ENCODE measurements at places on chromosomes 16 and 17.

GRCh38 chr17:19726631-19727376, 10.4 kb upstream of the SLC47A2 start:
- no peak for DNase-seq

GRCh38 chr17:18225121-18225641, at the start of gene LLGL1:
Gene LLGL1 (plus strand): TSS chr17:18225635. CDS start chr17:18225683, 48 bp downstream.
- DNase-seq: peak; percentile 91

- DNase-seq: no peak
These were observed 62.1 kb downstream of the PLD6 start for GRCh38 chr17:17144061-17144460.

- peak; percentile 29 for DNase-seq
These were observed 1.4 kb upstream of the SLC22A31 start for GRCh38 chr16:89201439-89202377.

- no peak for DNase-seq
These were observed 826.8 kb upstream of the KIF2B start for GRCh38 chr17:52995881-52996280.

DNA sequence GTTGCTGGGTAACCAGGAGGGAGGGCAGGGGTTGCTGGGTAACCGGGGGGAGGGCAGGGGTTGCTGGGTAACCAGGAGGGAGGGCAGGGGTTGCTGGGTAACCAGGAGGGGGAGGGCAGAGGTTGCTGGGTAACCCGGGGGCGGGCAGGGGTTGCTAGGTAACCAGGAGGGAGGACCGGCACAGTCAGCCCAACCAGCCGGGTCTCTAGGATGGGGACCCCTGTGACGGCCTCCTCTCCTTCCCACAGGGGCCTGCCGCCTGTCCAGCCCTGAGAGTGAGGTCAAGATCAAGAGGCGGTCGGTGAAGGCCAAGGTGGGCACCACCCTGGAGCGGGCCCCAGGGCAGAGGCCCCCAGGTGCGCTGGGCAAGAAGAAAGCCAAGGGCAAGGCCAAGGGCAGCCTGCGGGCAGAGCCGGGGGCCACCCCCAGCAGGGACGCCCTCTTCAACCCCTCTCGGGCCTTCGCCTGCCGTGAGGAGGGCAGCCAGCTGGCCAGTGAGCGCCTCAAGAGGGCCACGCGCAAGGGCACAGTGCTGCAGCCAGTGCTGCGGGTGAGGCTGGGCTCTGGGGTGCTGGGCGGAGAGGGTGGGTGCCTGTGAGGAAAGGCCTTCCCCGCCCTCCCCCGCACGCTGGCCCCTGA, 54.6 kb downstream of the ACTG1 start:
- DNase-seq: no peak

GRCh38 chr17:47618410-47618809, 31.3 kb upstream of the KPNB1 start:
- DNase-seq: no peak

GRCh38 chr17:31591924-31592323, 200.4 kb downstream of the RAB11FIP4 start:
- no peak for DNase-seq

DNA sequence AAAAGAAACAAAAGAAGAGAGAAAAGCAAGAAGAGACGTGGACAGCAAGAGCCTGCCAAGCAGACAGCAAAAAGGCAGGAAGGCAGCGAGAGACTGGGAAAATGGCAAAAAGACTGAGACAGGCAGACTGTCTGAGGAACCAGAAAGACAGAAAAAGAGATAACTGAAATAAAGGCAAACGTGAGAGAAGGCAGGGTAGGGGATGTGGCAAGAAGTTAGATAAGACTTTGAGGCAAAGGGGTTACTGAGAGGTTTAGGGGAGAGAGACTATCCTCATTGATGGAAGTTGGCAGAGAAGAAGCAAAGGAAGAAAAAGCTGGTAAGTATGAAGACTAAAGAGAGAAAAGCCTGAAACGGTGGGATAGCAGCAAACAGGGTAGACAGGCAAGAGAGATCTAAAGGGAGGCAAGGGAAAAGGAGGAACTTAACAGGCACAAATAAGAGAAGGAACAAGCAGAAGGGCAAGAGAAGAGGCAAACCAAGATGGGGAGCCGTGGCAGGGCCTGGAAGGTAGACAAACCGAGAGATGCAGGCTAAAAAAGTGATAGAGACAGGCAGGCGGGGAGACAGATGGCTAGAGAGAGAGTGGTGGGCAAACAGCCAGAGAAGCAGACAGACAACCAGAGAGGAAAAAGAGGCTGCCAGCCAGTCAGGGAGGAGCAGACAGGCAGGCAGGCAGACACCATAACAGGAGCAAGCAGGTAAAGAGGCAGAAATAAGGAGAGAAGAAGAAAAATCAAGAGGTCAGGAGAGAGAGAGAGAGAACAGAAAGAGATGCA, 7.1 kb upstream of the CHD3 start:
- no peak for DNase-seq

GRCh38 chr17:39110435-39111136, 40.9 kb downstream of the PLXDC1 start:
- no peak for DNase-seq

- no peak for DNase-seq
These were observed 1729.1 kb downstream of the TP53TG3F start for GRCh38 chr16:35188288-35189155.

- no peak for DNase-seq
These were observed 66.8 kb downstream of the NDE1 start for GRCh38 chr16:15716694-15717447.

GRCh38 chr17:9195961-9196670, 174.8 kb downstream of the NTN1 start:
- DNase-seq: no peak
